ENCODE measurements at places on chromosomes 13 and 19. TPM values are rescaled to one million over a fixed set of nuclear protein-coding genes. Genes with fewer than 3 reads are reported as not detected.

Gene SYNGR4
- total RNA-seq, result not detected

Gene SIGLEC11
- total RNA-seq, result not detected

Gene MIR17HG
- total RNA-seq, result 7.4 TPM

Gene SH2D3A
- 0.29 TPM for total RNA-seq

Gene NLRP11
- total RNA-seq, result not detected

Gene CGB5
- total RNA-seq, result not detected

Gene TINCR
- total RNA-seq, result 0.57 TPM

Gene ZNF382
- 10.9 TPM for total RNA-seq

Gene UPK1A
- total RNA-seq, result not detected

Gene EML2
- total RNA-seq, result 56.2 TPM

Gene PDCD5
- total RNA-seq, result 62.7 TPM

Gene FFAR2
- not detected for total RNA-seq

Gene ARHGAP45
- total RNA-seq, result 1.7 TPM

Gene SIGLEC10
- total RNA-seq, result 0.14 TPM

Gene ADAT3
- 5.7 TPM for total RNA-seq
